ENCODE measurements at places on chromosomes 1 and 21. TPM values are rescaled to one million over a fixed set of nuclear protein-coding genes. Genes with fewer than 3 reads are reported as not detected.

The KRTAP13-2 gene
- not detected for total RNA-seq

The COL9A2 gene
- total RNA-seq, result 0.24 TPM

The CACNA1S gene
- not detected for total RNA-seq

The TMPRSS3 gene
- 0.21 TPM for total RNA-seq

The CFHR3 gene
- 0.32 TPM for total RNA-seq

The LDLRAD1 gene
- not detected for total RNA-seq

The CLCA1 gene
- not detected for total RNA-seq

The NTNG1 gene
- not detected for total RNA-seq

The PLEKHA6 gene
- total RNA-seq, result 21.5 TPM

The SLC25A34 gene
- total RNA-seq, result 0.48 TPM

The TAF13 gene
- 25.5 TPM for total RNA-seq

Measured in A549 treated with ZK216348 at 1 μM for 4 hours (cell line).